ENCODE measurements at places on chromosomes 6 and 20.
A peak's percentile ranks its signal among the peaks of the same experiment; 100 is the strongest.

- no peak for DNase-seq
These were observed 39.7 kb downstream of the APCDD1L start for GRCh38 chr20:58475466-58475865.

DNA sequence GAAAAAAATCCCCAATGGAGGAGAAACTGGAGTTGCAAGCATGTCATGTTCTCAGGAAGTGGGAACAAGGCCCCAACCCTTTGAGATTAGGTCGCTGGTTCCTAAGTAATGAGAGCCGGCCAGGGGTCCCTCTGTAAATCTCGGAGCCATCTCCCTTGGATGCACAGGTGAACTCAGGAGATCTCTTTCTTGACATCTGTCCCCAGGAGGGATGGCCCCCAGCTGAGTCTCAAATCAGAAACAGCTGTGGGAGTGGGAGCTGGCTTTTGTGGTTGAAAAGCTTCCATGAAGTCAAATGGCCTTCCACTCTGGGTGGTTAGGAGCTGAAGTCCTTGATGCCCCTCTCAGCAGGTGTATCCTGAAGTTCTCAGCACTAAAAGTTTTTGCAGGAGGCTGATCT, 257.1 kb downstream of the BMP7 start:
- no peak for DNase-seq

DNA sequence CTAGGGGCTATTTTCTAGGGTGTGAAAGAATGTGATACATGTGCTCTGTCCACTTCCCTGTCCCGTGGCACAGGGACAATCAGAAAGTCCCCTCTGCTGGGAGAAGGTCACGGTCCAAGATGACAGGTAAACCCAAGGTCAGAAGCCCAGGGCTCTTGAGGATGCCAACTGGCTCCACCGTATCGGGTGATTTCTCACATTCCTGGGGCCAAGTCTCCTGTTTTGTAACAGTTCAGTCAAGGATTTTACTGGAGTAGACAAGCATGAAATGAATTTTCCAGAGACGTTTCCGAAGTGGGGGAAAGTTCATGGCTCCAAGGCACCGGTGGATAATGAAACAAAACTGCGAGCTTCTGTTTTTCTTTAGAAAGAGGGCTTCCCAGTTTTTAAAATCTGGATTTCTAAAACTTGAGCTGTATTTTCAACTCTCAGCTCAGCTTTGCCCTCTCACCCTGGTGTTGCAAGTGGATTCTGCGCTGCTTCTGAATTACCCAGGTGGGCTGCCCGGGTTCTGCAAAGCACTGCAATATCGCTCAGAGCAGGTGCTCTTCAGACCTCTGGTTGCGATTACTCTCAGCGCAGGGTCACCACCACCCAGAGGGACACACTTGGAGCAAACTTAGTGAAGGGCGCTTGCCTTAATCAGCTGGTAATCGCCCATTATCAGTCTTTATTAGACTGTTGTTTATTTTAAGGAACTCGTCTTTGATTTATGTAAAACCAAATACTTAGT, 64.4 kb upstream of the TMEM170B start:
- no peak for DNase-seq

- DNase-seq, result no peak
These were observed 2.8 kb upstream of the RNF24 start for GRCh38 chr20:4018023-4018748.

GRCh38 chr6:140909156-140909555, 1223.6 kb upstream of the GJE1 start:
- no peak for DNase-seq

DNA sequence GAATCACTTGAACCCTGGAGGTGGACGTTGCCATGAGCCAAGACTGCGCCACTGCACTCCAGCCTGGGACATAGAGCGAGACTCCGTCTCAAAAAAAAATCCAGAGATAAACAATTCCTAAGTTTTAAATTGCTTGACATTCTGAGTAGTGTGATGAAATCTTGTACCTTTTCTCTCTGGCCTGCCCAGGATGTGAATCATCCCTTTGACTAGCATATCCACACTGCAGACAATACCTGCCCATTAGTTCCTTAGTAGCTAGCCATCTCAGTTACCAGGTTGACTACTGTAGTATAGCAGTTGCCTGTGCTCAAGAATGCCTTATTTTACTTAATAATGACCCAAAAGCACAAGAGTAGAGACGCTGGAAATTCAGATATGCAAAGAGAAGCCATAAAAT, 2.8 kb downstream of the ZFP57 start:
- DNase-seq, result no peak

DNA sequence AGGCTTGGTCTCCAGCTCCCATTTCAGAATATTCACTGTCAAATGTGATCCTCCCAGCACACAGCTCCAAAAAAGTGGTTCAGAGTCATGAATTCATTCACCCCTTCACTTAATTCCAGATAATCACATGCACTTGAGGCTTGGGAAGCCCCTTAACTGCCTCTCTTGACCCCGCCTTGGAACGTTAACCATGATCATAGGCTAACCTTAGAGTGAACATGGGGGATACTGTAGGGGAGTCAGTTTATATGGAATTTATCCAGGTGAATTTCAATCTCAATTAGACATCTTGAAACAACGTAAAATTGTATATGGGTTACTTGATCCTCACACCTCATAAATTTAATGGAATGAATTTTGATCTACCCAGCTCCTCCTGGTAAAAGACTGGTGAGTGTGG, 346.8 kb upstream of the ARID1B start:
- no peak for DNase-seq

- no peak for DNase-seq
These were observed 67.3 kb downstream of the KCNB1 start for GRCh38 chr20:49415005-49415667.

DNA sequence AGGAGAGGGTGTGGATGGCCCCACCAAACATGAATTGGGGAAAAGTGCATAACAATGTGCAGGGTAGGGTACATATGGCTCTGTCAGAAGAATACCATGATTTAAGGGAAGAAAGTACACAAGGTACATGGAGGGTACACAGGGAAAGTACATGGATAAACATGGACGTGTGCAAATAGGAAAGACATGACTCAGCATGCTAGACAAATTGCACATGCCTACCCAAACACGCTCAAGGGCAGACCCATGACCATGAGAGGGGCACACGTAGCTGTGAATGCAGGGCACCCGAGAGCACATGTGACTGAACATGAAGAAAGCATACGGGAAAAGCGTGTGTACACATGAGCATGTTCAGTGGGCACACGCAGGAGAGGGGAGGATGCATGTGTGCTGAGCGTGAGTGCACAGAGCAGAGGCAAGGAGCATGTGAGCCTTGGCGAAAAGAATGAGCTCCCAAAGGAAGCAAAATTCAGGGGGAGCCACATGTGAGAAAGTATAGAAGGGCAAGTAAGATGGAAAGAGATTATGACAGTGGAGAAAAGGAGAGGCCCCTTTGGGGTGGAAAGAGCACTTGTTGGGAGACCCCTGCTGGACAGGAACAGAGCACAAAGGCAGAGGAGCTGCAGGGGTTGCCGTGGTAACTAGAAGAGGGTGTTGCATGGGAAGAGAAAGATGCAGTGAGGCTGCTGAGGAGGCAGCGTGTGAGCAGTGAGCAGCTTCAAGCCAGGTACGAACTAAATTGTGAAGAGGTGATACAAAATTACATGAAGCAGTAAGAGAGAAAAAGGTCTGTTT, 17.8 kb downstream of the OR2H2 start:
- DNase-seq, result peak; percentile 19

DNA sequence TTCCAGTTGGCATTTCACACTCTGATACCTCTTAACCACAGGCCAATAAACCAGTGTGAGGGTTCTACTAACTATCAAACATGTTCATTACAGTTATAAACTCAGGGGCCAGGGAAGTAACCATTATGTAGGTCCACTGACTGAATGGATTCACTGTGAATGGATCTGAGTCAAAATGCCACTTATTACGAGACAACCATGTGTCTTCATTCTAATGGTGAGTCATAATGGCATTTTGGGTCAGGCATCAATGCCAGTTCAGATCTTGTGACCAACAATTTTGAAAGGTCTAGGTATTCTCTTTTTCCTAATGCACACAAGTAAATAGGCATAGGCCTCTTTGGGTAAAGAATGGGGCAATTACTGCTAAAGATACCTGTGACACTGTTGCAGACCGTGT, 112.2 kb upstream of the HEY2 start:
- no peak for DNase-seq

GRCh38 chr6:136793363-136793762, 1.1 kb upstream of the MAP3K5 start:
- no peak for DNase-seq

DNA sequence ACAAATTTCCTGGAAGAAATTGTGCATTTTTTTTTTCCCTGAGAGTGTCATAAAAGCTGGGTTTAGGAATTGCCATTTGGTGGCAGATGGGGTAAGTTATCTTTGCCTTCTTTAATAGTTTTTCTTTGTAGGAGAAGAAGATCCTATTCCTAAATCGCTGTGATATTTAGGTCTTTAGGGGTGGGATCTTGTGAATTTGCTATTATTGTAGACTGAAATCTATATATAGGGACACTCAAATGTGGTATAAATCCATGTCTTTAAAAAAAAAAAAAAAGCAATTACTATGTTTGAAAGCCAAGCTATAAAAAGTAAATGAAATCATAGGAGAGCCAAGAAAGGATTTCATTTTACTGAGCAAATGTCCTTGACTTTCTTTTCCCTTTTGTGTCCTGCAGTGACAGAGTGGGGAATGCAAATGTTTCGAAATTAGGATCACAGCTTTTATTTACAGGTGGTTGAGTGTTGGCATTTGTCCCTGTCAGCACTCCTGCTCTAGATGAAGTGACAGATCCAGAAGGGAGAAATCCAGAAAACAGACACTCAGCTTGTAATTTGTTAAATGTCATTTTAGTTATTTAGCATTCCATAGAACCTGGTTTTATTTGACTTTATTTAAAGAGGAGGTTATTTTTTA, 29.4 kb downstream of the TIAM2 start:
- no peak for DNase-seq

DNA sequence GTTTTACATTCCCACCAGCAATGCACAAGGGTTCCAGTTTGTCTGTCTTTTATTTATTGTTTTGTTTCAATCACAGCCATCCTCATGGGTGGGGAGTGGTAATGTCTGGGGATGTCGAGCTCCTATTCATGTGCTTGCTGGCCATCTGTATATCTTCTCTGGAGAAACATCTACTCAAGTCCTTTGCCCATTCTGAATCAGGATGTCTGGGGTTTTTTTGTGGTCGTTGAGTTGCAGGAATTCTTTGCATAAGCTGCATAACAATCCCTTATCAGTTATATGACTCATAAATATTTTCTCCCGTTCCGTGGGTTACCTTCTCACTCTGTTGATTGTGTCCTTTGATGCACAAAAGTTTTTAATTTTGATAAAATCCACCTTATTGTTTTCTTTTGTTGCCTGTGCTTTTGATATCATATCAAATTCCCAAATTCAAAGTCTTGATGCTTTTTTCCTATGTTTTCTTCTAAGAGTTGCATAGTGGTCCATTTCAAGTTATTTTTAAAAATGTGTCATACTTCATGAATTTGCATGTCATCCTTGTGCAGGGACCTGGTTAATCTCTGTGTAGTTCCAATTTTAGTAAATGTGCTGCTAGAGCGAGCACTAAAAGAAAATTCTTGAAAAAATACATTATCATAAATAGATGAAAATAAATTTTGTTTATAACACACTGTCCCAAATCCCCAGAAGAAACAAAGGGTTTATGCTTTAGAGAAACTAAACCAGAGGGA, 54.9 kb upstream of the PDE10A start:
- no peak for DNase-seq

DNA sequence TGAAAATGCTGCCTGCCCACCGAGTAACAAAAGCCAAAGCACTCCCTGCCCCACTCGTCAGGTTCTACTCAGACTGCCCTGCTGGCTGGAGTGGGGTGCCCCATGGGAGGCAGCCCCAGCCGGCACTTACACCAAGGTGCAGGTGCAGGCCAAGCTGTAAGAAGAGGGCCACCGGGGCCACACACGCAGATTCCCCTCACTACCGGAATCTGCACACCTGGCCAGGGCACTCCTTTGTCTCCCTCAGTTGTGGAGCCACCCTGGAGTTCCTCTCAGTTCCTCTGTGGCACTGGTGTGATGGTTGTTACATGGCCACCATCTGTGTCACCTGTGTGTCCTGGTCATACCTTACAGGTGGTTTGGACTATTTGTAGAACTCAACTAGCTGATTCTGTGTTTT, 112.4 kb downstream of the FOXO3 start:
- no peak for DNase-seq

DNA sequence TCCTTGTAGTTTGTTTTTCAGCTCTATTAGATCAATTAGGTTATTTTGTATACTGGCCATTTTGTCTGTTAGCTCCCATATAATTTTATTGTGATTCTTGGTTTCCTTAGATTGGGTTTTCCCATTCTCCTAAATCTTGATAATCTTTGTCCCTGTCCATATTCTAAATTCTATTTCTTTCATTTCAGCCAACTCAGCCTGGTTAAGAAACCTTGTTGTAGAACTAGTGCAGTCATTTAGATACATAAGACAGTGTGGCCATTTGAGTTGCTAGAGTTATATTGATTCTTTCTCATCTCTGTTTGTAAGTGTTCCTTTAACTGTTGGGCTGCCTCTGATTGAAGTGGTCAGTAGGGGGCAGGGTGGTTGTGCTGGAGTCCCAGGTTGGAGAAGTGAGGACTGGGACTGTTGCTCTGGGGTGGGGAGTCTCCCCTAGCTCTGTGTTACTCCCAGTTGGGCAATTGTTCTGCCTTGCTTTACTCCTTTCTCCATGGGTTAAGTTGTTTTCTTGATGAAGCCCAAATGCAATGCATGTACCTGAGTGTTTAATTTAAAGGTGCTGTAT, 98.8 kb upstream of the NRN1 start:
- DNase-seq, result no peak

GRCh38 chr20:56385130-56385529, 6.9 kb downstream of the AURKA start:
- DNase-seq, result no peak

- no peak for DNase-seq
These were observed 48.6 kb upstream of the CD2AP start for GRCh38 chr6:47428746-47429664.

- DNase-seq, result peak; percentile 73
These were observed 18.4 kb upstream of the SLC22A1 start for GRCh38 chr6:160102956-160103824.

DNA sequence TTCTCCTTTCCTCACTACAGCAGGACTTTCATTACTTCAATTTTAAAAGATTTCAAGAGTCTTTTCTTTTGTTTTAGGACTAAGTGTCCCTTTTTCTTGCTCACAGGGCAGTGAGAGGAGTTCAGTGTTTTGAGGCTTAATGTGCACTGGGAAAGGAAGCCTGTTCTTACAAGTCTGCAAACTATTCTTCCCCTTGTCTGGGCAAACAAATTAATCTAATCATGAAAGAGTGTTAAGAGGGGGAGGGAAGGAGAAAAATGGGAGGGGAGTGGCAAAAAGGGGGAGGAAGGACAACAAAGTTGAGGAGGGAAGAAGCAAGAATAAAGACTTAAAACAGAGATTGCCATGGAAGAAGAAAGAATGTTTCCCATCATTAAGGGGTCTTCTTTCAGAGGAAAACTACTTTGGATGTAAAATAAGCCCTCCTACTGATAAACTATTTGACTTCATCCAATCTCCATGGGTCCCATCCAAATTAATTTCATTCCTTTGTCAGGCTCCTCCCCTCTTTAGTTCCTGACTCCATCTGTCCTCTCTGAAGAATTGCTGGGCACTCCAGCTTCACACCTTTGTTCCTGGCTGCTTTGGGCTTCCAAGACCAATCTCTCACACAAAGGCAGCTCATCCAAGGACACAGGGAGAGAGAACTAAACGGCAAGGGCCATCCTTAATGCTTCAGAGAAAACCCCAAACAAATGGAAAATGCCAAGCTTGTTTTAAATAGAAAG, 244.5 kb downstream of the TPBG start:
- DNase-seq, result no peak

GRCh38 chr6:32867022-32867477, 13.1 kb downstream of the PSMB9 start:
- DNase-seq, result no peak
